Stimulated activated CD8-positive, alpha-beta memory T cell treated with anti-CD3 and anti-CD28 coated beads, Interleukin-7, amount 100 ng/mL, for 1 hour (primary cell): ENCODE measurements at places on chromosomes 7 and 10.

DNA sequence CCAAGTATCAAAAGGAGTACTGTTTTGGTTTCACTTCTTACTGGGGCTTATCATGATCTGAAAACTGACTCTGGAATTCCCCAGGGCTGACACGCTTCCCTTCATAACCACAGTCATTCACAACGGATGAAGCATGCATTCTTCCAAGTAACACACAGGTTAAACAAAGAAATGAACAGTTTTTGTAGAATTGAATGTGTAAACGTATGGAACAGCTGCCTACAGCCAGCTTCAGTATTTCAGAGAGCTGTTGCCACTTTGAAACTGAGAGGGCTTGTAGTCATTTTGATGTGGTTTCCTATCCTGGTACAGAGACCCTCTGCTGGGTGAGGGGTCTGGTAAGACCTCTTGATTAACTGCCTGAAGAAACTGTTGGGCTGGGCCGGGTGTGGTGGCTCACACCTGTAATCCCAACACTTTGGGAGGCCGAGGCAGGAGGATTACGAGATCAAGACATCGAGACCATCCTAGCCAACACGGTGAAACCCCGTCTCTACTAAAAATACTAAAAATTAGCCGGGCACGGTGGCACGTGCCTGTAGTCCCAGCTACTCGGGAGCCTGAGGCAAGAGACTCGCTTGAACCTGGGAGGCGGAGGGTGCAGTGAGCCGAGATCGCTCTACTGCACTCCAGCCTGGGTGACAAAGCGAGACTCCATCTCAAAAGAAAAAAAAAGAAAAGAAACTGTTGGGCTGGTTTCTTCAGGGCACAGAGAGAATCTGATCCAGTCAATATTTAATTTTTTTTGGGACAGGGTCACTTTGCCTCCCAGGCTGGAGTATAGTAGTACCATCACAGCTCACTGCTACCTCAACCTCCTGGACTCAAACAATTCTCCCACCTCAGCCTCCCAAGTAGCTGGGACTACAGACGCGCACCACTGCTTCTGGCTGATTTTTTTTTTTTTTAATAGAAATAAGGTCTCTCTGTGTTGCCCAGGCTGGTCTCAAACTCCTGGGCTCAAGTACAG is 4.7 kb downstream of the NFE2L3 start:
- no peak for DNase-seq

GRCh38 chr10:59319854-59320253 is 42.5 kb downstream of the FAM13C start:
- no peak for DNase-seq

DNA sequence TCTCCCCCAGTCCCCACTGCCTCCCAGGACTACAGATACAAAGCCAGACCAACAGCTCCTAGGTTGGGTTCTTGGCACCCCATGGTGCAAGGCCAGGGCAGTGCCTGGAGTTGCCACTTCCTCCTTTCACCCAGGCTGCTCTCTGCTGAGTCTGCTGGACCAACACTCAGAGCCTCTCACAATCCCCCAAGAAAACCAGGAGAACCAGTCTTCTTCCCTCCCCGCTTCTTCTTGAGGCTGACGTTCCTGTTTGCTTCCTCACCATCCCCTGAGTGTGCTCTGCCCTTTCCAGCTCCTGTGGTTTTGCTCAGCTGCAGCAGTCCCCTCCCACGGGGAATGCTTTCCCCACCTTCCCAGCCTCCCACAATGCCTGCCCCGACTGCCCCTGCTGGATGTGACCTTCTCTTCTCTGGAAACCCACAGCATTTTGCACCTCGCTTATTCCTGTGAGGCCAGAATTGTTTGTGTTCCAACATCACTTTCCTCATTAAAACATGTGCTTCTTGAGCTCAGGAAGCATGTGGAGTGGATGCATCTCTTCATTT is 89.9 kb downstream of the GOLGA7B start:
- DNase-seq = no peak

DNA sequence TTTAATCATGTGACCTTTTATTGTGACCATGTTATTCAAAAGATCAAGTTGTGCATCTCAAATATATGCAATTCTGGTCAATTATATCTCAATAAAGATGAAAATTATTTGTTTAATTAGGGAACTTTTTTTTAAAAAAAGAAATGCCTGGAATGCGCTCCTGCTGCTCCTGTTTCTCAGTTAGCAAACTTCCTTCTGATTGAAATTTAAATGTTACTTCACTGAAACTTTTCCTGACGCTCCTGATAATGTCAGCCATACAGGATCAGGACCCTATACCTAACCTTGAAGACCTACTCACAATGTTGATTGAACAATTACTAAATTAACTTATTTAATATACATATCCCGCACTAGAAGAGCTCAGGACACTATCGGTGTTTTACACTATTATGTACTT is 190.4 kb downstream of the MACC1 start:
- no peak for DNase-seq

GRCh38 chr10:48632166-48632565 is 27.3 kb upstream of the ARHGAP22 start:
- DNase-seq = no peak

DNA sequence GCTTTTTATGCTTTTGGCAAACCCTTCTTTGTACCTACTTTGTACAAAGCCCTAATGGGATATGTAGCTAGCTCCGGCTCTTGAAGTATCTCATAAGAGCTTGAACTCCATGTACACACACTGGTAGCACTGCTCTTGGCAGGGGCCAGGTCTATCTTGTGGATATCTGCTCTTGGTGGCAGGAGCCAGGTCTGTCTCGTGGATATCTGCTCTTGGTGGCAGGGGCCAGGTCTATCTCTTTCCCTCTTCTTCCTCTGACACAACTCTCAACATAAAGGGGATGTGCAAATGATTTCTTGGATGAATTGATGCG is 91.9 kb downstream of the WNT2 start:
- DNase-seq = no peak

DNA sequence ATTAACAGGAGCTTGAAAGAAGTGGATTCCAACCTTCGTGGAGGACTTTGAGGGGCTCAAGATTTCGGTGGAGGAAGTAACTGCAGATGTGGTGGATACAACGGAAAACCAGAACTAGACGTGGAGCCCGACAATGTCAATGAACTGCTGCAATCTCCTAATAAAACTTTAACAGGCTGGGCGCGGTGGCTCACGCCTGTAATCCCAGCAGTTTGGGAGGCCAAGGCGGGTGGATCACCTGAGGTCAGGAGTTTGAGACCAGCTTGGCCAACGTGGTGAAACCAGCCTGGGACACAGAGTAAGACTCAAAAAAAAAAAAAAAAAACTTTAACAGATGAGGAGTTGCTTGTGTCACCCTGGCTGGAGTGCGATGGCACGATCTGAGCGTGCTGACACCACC is 477.8 kb upstream of the MKI67 start:
- no peak for DNase-seq

GRCh38 chr7:150974468-150975391 is 3.4 kb downstream of the KCNH2 start:
- peak; percentile 65 for DNase-seq

DNA sequence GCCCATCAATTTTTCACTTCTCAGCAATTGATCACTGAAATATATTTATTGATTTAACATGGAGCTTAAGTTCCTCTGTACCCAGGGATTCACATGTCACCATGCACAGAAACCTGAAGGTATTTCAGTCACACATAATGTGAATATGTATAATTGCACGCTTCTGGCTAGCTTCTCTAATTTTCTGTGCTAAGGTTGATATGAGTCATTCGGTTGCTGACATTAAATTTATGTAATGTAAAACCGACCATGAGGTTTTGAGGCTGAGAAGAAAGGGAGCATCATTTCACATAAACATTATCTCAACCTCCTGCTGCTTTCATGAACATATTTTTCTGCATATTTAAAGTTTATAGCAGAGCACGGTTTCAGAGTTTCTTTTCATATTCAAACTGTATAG is 381.0 kb upstream of the TPK1 start:
- DNase-seq = no peak

DNA sequence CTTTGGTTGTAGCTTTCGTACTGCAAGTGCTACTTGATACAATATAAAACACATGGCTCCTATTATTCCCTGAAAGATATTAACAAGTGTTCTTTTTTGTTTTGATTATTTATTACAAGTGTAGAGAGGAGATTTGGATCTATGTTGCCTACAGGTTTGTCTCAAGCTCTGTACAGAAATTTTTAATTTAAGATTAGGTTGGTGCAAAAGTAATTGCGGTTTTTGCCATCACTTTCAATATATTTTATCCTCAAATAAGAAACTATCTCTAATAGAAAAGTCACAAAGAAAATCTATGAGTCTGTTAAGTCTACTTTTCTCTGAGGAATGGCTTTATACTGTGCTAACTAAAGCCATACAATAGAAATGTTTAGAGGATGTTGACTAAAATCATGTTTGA is 1086.1 kb downstream of the GRM8 start:
- DNase-seq = no peak

DNA sequence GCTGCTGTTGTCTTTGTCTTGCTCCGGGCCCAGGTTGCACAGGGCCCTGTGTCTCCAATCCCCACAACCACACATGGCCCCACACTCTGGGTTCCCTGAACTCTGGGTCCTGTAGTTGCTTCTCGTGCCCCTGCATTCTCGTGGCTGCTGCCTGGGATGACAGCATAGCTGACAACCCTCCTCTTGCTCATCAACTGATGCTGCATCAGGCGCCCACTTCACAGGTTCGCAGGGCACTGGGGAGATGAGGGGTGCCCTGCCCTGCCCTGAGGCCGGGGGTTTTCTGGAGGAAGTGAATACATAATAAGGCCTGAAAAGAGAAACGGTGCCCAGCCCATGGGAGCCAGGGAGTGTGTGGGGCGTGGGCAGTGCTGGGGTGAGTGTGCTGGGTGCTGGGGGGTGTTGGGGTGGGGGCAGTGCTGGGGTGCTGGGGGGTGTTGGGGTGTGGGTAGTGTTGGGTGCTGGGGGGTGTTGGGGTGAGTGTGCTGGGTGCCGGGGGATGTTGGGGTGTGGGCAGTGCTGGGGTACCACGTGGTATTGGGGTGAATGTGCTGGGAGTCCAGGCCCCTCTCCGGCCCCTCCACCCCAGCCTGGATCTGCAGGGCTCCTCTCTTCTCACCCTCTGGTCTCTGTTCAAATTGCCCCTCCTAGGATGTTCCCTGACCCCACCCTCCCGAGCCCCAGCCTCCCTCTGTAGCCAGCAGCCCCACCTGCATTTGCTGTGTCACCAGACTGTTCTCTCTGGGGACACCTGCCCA is 2.0 kb upstream of the MTG1 start:
- no peak for DNase-seq

DNA sequence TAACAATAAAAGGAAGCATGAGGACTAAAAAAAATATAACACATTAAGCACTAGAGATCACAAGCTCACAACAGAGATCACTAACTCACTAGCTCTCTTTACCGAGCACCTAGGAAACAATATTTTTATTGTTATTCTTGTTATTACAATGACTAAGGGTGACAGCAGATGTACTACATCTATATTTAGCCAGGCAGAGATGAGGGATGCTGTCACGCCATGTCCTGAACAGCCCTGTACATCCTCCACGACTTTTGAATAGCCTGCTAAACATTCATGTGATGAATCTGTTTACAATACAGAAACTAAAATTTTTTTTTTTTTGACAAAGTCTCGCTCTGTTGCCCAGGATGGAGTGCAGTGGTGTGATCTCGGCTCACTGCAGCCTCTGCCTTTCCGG is 22.7 kb downstream of the FAM133B start:
- DNase-seq = no peak
